ENCODE measurements at places on chromosomes 3 and 15. TPM values are rescaled to one million over a fixed set of nuclear protein-coding genes. Genes with fewer than 3 reads are reported as not detected.

DNA sequence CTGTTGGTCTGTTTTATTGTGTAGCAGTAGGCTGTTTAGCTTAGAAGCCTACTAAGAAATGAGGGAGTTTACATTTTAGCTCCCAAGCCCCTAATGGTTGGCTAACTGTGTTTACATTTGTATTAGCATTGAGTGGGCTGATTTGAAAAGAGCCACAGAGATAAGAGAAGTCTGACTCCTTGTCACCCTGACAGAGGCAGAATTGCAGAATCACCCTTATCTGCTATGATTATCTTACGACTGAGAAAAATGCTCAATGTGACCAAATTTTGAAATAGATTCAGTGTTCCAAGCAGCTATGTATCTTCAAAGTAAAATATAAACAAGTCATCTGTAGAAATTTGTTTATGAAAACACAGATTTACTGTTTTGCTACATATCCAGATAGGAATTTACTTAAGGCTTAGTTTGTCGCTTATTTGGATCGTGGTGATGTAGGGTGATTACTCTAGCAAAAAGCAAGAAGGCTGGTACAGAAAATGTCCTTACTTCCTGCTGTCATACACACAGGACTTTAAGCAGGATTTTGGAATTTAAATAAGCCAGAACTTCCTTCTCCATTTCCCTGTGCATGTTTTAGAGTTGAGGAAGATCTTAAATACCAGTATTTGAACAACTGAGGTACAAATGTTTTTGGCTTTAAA, 19.0 kb downstream of the SEMA6D start:
- no peaks in the 10 kb centered on the region for H3K36me3 ChIP-seq
- peaks cover 6% of the 10 kb centered on the region for H3K4me1 ChIP-seq
- no peak overlapping the region for H3K27ac ChIP-seq
- no peak overlapping the region for H3K4me3 ChIP-seq
- no peaks in the 10 kb centered on the region for H3K27me3 ChIP-seq

DNA sequence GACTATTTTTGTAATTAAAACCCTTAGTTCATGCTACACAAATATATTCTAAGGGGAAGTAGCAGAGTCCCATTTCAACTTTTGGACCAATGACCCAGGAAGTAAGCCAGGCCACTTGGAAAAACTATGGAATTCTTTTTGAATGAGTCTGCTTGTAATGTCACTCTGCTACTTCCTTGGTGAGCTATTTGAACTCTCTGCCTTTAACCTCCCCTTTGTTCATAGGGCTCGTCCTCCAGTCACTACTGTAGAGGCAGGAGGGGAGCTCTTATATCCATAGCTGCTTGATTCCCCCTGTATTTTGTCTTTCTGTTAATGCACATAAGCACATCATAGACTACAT, 119.6 kb downstream of the UACA start:
- H3K27ac ChIP-seq: no peak overlapping the region
- no peaks in the 10 kb centered on the region for H3K27me3 ChIP-seq
- H3K4me1 ChIP-seq: no peaks in the 10 kb centered on the region

GRCh38 chr3:54356261-54357045, 234.1 kb downstream of the CACNA2D3 start:
- no peak for DNase-seq
- no peaks in the 10 kb centered on the region for H3K36me3 ChIP-seq
- peaks cover 41% of the 10 kb centered on the region for H3K4me1 ChIP-seq

DNA sequence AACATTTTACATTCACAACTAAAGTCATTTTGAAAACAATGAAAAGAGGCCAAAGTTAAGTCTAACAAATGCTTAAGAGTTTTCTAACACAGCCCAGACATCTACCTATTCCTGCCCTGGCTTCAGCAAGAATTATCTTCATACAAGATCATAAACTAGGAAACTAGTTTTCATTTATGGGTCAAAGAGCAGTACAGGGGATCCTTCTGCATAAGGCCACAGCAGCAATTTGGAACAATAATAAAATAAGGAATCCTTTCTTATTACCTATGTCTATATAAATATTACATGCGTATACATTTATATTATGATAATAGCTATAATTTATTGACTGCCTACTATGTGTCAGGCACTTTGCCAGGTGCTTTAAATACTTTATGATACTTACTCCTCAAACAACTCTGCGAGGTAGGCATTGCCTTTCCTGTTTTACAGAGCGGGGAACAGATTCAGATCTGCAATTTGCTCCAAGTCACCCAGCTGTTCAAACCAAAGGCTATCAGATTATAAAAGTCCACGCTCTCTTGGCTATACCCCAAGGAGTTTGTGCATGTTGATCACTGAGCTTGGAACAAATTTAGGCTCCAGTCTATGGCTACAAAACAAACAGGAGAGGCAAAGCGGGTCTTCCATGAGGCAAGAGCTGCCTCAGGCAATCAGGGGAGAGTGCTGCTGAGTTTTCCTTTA, 196.4 kb downstream of the RORA start:
- peak overlapping the region; percentile 70 for H3K27ac ChIP-seq
- H3K36me3 ChIP-seq: no peaks in the 10 kb centered on the region
- no peaks in the 10 kb centered on the region for H3K27me3 ChIP-seq

- H3K36me3 ChIP-seq: no peaks in the 10 kb centered on the region
- no peaks in the 10 kb centered on the region for H3K27me3 ChIP-seq
- H3K4me1 ChIP-seq: no peaks in the 10 kb centered on the region
- H3K27ac ChIP-seq: no peak overlapping the region
- no peak for DNase-seq
Measured at GRCh38 chr3:187888701-187889100, 143.4 kb upstream of the BCL6 start.

DNA sequence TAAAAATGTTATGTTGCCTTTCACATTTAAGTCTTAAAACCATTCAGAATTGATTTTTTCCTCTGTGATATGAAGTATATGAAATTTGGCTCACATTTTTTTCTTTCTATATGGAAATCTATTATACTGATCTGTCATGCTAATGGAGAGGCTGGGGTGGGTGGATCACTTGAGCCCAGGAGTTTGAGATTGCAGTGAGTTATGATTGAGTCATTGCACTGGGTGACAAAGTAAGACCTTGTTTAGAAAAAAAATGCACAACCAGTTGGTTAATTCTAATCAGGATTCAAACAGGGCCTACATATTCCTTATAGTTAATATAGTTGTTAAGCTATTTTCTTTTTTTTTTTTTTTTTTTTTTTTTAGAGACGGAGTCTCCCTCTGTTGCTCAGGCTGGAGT, 230.5 kb downstream of the MFSD1 start:
- H3K4me3 ChIP-seq: no peak overlapping the region
- no peak for DNase-seq
- no peaks in the 10 kb centered on the region for H3K27me3 ChIP-seq
- H3K36me3 ChIP-seq: no peaks in the 10 kb centered on the region
- H3K4me1 ChIP-seq: no peaks in the 10 kb centered on the region

GRCh38 chr3:11944052-11944673, 60.0 kb upstream of the SYN2 start:
- H3K36me3 ChIP-seq: no peaks in the 10 kb centered on the region
- no peaks in the 10 kb centered on the region for H3K27me3 ChIP-seq
- no peak overlapping the region for H3K4me3 ChIP-seq
- no peaks in the 10 kb centered on the region for H3K4me1 ChIP-seq
- no peak overlapping the region for H3K27ac ChIP-seq

DNA sequence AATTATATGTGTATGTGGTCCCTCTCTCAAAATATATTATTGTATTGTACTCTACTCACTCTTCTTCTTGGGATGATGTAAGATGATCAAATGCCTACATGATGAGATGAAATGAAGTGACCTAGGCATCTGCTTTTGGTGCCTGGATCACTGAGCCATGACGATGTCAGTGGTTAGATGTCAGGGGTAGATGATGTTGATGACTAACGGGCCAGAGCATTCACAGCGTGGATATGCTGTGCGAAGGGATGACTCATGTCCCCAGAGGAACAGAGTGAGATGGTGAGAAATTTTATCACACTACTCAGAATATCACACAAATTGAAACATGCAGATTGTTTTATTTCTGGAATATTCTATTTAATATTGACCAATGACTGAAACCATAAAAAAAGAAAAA, 233.9 kb upstream of the CADM2 start:
- H3K27me3 ChIP-seq: no peaks in the 10 kb centered on the region
- H3K27ac ChIP-seq: no peak overlapping the region
- no peaks in the 10 kb centered on the region for H3K36me3 ChIP-seq
- H3K4me1 ChIP-seq: no peaks in the 10 kb centered on the region

DNA sequence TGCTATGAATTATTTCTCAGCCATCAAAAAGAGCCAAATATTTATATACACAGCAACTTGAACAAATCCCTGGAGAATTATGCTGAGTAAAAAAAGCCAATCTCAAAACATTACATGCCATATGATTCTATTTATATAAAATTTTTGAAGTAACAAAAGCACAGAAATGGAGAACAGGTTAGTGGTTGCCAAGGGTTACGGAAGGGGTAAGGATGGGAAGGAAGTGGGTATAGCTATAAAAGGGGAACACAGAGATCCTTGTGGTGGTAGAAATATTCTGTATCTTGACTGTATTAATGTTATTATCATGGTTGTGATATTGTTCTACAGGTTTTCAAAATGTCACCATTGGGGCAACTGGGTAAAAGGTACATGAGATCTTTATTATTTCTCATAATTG, 62.3 kb upstream of the ASB14 start:
- H3K4me1 ChIP-seq: no peaks in the 10 kb centered on the region
- no peak overlapping the region for H3K27ac ChIP-seq
- no peak overlapping the region for H3K4me3 ChIP-seq
- DNase-seq: no peak
- no peaks in the 10 kb centered on the region for H3K27me3 ChIP-seq

DNA sequence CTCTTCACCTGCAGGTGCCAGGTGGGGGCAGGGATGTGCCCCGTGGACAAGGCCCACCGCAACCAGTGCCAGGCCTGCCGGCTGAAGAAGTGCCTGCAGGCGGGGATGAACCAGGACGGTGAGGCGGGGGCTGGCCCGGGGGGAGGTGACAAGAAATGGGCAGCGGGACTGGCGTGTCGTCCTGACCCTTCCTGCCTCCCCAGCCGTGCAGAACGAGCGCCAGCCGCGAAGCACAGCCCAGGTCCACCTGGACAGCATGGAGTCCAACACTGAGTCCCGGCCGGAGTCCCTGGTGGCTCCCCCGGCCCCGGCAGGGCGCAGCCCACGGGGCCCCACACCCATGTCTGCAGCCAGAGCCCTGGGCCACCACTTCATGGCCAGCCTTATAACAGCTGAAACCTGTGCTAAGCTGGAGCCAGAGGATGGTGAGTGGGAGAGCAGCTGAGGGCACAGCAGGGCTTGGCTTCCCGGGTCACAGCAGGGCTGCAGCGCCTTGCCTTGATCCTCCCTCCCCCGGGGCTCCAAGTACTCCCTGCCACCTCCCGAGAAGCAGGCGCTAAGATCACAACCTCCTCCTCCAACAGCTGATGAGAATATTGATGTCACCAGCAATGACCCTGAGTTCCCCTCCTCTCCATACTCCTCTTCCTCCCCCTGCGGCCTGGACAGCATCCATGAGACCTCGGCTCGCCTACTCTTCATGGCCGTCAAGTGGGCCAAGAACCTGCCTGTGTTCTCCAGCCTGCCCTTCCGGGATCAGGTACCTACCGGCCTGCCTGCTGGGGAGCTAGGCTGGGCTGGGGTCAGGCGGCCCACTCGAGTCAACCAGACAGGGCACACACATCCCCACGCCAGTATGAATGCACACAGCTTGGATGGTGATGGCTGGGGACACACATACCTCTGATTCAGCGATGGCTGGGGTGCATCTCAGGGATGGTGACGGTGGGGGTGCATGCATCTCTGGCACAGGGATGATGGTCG, 1.7 kb downstream of the NR2E3 start:
- no peak overlapping the region for H3K27ac ChIP-seq
- no peaks in the 10 kb centered on the region for H3K4me1 ChIP-seq
- no peak for DNase-seq
- H3K4me3 ChIP-seq: no peak overlapping the region

- H3K27ac ChIP-seq: no peak overlapping the region
- H3K36me3 ChIP-seq: no peaks in the 10 kb centered on the region
Measured at GRCh38 chr3:27758083-27758482, 36.0 kb upstream of the EOMES start.

GRCh38 chr3:167441256-167441655, 32.6 kb downstream of the SERPINI2 start:
- no peak overlapping the region for H3K27ac ChIP-seq
- H3K27me3 ChIP-seq: no peaks in the 10 kb centered on the region
- DNase-seq: no peak
- no peak overlapping the region for H3K4me3 ChIP-seq
- H3K4me1 ChIP-seq: no peaks in the 10 kb centered on the region
- no peaks in the 10 kb centered on the region for H3K36me3 ChIP-seq

DNA sequence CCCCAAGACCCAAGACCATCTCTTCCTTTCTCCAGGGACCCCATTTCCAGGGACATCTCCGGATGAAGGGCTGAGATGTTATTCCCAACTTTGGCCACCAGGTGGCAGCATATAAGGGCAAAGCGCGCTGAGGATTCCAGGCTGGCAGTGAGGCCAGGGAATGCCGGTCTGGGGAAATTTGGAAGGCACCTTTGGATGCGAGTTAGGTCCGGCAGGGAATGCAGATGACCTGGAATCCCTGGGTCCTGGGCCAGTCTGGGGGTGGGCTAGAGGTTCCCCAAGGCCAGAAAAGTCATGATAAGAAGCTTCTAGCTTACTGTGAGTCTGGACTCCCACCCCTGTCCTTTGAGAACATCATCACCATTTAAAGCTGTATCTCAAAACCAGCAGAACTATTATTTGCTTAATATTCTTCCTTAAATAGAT, 1.6 kb upstream of the CHST13 start:
- no peak overlapping the region for H3K4me3 ChIP-seq
- H3K36me3 ChIP-seq: no peaks in the 10 kb centered on the region
- peak; percentile 71 for DNase-seq
- no peak overlapping the region for H3K27ac ChIP-seq

DNA sequence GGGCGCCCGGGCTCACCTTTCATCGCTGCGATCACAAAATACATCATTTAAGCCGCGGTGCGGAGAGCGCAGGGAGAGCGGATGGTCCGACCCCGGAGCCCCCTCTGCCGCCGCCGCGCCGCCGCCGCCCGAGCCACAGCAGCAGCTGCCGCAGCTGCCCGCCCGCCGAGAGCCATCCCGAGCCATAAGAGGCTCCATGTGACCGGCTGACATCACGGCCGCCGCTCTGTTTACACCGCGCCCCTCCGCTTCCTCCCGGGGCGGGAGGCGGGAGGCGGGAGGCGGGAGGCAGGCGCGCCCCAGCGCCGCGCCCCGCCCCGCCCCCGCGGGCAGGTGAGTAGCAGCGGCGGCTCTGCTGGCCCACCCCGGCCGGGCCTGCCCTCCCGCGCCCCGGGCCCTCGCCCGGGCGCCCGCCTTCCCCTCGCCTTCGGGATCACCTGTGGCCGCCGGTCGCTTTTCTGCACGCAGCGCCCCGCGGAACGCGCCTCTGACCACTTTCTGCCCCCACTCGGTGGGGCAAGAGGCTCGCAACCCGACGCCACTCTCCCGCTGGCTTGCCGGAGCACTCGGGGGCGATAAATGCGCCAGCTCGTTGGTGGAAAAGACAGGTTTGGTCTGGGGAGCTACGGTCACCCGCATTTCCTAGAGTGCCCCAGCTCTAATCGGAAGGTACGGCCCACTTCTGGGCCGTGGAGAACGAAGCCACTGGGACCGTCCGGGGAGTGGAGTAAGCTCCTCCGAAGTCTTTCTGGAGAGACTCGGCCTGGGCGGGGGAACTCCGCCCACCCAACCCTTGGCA, 113.6 kb upstream of the ICE2 start:
- H3K27ac ChIP-seq: peak overlapping the region; percentile 92
- H3K27me3 ChIP-seq: no peaks in the 10 kb centered on the region
- H3K36me3 ChIP-seq: no peaks in the 10 kb centered on the region
- DNase-seq: peak; percentile 94
- peaks cover 23% of the 10 kb centered on the region for H3K4me1 ChIP-seq

Gene LDHAL6B
- total RNA-seq: not detected

Gene KLHDC8B
- 100 TPM for total RNA-seq

Gene PIERCE2
- total RNA-seq: 6.6 TPM

Gene HYAL1
- total RNA-seq: 4.6 TPM

Gene RASL12
- total RNA-seq: 62.5 TPM

Gene CLDN16
- not detected for total RNA-seq

Data from sigmoid colon (tissue), 7 donors.